ENCODE measurements at places on chromosomes 5 and 9. TPM values are rescaled to one million over a fixed set of nuclear protein-coding genes. Genes with fewer than 3 reads are reported as not detected.

SLIT3 gene
- total RNA-seq = 24.5 TPM

- no peak for DNase-seq
Measured at GRCh38 chr9:130333041-130333711, 67.6 kb downstream of the HMCN2 start.

GRCh38 chr5:149037817-149038216, 25.0 kb downstream of the SH3TC2 start:
- DNase-seq = no peak

DNA sequence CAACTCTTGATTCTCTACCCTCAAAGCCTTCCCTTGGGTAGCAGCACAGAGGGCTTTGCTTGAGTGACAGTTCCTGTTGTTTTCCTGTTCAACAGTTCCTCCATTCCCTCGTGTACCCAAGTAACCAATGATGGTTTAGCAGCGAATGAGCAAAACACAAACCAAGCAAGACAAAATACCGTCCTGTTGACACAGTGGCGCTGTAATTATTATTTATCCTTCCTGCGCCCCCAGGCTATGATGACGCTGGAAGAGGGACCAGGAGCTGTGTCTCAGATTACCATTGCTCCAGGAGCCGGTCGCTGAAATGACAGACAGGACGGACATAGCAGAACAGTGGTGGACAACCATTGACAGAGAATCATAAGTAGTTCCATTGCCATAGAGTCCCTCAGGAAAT, 154.8 kb downstream of the GADD45G start:
- no peak for DNase-seq
